ENCODE measurements at places on chromosomes 5 and 9. TPM values are rescaled to one million over a fixed set of nuclear protein-coding genes. Genes with fewer than 3 reads are reported as not detected.
A peak's percentile ranks its signal among the peaks of the same experiment; 100 is the strongest.

DNA sequence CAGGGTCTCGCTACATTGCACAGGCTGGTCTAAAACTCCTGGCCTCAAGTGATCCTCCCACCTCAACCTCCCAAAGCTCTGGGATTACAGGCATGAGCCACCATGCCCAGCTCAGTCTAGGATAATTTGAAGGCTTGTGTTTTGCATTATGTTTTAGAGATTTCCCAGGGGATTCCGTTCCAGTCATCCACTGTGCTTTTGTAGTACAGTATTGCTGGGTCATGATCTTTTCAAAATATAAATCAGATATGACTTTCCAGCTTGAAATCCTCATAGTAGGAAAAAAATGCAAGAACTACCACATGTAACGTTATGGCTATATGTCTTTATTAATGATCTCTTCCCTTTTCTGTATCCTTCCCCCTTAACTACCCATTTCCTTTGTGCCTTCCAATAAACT, 338.1 kb downstream of the PRELID2 start:
- DNase-seq = no peak

- DNase-seq = no peak
Measured at GRCh38 chr5:111582451-111582850, 70.1 kb upstream of the STARD4 start.

DNA sequence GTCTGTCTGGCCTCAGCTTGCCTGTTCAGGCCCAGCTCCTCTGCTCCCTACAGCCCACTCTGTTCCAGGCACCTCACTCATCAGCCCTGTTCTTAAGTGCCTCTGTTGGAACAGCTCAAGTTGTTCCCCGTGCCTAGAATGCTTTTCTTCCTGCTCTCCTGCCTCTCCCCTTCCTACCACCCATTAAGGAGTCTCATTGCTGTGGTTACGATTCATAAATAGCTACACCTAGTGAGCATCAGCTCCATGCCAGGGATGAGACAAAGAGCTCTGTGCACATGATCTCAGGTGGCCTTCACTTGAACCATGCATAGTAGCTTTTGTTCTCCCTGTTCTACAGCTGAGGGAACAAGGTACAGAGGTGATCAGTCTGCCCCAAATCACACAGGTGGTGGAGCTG, 54.3 kb downstream of the PSD2 start:
- DNase-seq = no peak

GRCh38 chr9:96612105-96612965, 7.3 kb downstream of the CDC14B start:
- DNase-seq = peak; percentile 71

DNA sequence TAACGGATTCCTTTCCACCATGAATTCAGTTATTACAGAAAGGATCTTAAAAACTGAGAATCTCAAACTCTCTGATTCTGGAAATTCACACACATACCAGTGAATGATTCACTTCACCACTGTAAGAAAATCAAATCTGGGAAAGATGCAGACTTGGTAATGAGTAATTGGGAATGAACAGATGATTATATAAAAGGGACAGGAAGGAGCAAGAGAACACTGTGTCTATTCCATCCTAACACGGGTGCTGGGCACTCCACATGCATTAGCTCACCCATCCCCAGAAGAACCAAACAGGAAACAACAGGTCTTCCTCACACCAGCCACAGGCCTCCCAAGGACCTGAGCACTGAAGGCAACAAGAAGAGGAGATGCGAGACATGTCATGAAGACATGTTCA, 74.8 kb upstream of the ZNF622 start:
- DNase-seq = no peak

GRCh38 chr9:127399736-127400269, 2.8 kb downstream of the SLC2A8 start:
- DNase-seq = no peak

- DNase-seq = no peak
Measured at GRCh38 chr9:83284746-83285145, 221.8 kb upstream of the RASEF start.

DNA sequence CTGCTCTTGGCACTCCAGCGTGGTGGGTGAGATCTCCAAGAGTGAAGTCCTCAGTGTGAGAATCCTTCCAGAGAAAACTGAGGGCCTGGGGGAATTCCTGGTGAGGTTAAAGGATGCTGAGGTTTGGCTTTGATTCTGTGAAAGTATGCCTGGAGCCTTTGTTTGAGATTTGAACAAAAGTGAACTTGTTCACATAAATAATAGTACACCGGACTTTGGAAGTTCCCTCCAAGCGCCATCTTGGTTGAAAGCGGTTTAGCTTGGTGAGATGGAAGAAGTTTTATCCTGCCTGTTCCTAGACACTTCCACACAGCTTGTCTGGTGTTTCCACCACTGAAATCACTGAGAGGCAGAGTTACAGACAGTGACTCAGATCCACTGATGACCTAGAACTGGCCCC, 286.4 kb downstream of the NTRK2 start:
- DNase-seq = no peak

DNA sequence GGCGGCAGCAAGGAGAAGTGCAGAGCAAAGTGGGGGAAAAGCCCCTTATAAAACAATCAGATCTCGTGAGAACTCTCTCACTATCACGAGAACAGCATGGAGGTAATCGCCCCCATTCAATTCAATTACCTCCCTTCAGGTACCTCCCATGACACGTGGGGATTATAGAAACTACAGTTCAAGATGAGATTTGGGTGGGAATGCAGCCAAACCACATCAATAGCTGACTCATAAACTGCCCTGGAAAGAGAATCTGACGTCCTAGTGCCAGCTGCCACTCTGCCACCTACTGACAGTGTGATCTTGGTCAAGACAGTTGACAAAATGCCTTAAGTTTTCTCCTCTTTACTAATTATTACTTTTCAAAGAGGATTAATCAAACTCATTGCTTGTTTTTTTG, 128.3 kb downstream of the GPBP1 start:
- DNase-seq = no peak

DNA sequence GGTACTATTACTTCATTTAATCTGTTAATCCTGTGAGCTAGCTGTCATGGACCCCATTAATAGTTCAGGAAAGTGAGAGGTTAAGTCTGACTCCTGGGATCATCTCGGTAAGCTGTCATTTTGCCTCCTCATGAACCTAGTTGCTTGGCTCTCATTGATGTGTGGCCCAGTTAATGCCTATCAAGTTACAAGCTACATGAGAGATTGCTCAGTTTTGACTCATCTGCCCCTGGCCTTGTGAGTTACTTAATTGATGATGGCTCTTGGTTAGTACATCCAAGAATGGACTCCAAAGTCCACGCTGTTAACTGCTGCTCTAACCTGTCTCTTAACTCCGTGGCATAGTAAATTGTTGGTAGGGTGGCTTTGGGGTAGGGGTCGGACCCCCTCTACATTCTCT, 23.9 kb downstream of the LARP1 start:
- DNase-seq = peak; percentile 69

DNA sequence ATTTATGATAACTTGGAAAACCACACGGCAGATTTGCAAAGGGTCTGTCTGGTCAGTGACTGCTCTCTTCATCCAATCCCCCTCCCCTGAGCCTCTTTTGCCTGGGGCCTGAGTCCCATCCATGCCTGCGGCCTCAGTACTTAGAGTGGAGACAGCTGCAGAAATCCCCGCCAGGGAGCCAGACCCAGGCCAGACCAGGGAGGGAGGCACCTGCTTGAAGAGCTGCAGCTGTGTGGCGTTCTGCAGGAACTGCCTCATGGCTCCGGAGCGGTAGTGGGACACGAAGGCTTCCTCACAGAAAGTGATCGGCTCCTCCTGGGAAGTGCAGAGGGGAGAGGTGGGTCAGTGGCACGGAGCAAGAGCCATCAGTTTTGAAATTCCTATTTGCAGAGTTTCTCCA, 101.6 kb downstream of the CRB2 start:
- no peak for DNase-seq

GRCh38 chr5:24368115-24368514, 276.7 kb downstream of the CDH10 start:
- DNase-seq = no peak

Gene BNC2
- 46.8 TPM for polyA plus RNA-seq

Gene OR1J2
- not detected for polyA plus RNA-seq

Gene PCDHA5
- not detected for polyA plus RNA-seq
